Activated CD4-positive, alpha-beta T cell treated with anti-CD3 and anti-CD28 coated beads for 1 hour (primary cell): ENCODE measurements at places on chromosomes 3 and 15.

GRCh38 chr3:62805580-62806277, 69.5 kb downstream of the CADPS start:
- DNase-seq: no peak

GRCh38 chr15:35657679-35658311, 111.8 kb upstream of the DPH6 start:
- no peak for DNase-seq

DNA sequence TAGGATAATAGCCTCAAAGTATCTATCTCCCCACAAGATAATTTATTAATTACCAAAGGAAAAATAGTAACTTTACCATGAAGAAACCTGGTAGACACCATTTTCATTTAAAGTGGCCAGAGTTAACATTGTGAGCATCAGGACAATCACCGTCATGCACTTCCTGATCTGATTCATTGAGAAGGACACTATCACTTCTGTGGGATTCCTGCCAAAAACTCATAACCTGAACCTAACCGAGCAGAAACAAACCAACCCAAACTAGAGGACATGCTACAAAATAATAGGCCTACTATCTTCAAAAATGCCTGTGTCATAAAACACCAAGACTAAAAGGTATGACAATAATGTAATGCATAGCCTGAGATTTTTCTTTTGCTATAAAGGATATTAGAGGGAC, 39.0 kb downstream of the FSIP1 start:
- no peak for DNase-seq

DNA sequence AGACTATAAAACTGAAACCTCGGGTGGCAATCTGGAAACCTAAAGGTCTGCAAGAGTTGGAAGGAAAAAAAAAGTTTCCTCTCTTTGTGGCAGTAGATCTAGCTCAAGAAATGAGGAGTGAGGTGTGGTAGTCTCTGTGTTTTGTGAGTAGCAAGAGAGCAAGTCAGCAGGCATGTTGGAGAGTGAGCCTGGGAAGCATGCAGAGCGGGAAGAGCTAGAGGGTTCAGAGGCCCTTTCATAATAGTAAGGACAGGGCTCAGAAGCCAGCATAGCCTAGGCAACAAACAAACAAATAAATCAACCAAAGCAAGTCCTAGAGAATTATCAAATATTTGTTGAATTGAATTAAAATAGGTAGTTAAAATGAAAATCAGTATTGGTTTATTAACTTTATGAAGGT, 189.7 kb upstream of the CBLB start:
- DNase-seq: no peak

- DNase-seq: no peak
Measured at GRCh38 chr15:58396181-58396580, 35.6 kb upstream of the LIPC start.

- DNase-seq: no peak
Measured at GRCh38 chr3:124775877-124776276, 45.6 kb downstream of the UMPS start.

- DNase-seq: no peak
Measured at GRCh38 chr3:59818033-59818918, 768.5 kb upstream of the CFAP20DC start.

DNA sequence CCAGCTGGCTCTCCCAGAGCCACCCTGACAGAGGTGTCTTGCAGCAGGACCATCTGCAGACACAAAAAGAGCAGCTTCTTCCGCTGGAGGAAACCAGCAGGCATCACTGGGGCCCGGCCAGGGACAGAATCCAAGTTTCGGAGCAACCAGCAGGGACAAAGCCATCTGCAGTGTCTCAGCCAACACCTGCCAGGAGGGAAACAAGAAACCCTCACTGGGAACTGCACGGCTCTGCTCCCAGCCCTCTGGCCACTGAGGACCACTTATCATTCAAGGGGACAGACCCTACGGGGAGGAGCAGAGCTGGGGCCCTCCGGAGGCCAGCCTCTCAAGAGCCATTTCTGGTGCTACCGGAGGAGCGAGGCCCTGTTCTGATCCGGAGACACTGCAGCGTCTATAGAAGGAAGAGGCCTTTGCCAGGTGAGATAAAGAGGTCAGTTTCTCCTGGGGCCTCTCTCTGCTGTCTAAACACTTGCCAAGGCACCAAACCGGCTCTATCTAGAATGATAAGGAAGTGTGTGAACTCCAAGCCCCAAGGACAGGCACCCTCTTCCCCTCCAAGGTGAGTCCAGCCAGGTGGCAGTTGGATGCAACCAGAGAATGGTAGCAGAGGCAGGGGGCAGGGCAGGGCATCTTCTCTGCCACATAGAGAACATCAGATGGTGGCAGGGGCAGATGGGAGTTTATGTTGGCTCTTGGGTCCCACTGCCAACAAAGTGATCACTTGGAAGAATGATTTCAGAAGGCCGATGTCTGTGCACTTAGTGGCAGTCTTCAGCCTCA, 89.0 kb downstream of the CHSY1 start:
- DNase-seq: no peak

- no peak for DNase-seq
Measured at GRCh38 chr3:1506090-1506489, 413.3 kb downstream of the CNTN6 start.

DNA sequence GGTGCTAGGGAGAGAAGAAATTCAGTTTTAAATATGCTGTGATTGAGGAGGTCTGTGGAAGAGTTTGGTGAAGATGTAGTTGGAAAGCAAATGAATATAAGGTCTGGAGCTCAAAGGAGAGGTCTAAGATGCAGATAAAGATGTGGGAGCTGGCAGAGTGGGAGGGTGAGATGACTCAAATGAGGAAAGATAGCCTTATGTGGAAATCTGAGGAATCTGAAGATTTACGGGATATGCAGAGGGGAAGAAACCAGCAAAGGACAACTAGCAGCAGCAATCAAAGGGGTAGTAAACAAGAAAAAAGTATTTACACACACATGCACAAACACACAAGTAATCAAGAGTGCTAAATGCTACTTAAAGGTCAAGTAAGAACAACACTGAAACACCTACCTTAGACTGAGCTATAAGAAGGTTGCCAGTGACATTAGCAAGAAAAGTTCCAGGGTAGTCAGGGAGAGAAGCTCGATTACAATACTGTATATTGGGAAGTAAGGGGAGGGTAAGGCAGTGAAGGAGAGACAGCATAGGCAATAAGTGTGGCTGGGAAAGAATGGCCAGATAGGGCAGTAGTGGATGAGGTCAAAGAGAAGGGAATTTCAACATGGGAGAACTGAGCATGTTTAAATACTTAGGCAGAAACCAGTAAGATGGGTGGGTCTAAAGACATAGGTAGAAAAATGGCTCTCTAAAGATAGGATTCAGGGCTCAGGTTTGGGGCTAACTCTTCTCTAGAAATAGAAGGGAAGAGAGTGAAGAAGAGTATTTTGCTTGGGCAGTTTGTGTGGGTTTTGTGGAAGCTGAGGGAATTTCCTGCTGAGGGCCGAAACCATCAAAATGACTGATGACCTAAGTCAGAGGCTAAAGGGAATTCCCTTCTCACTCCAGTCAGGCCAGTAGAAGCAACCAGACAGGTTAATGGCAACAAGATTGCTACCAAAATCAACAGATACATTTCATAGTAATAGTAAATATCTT, 8.9 kb downstream of the CMTM6 start:
- DNase-seq: no peak

GRCh38 chr15:88032787-88033186, 223.8 kb downstream of the NTRK3 start:
- no peak for DNase-seq

GRCh38 chr3:197499427-197499826, 56.3 kb downstream of the BDH1 start:
- DNase-seq: no peak

DNA sequence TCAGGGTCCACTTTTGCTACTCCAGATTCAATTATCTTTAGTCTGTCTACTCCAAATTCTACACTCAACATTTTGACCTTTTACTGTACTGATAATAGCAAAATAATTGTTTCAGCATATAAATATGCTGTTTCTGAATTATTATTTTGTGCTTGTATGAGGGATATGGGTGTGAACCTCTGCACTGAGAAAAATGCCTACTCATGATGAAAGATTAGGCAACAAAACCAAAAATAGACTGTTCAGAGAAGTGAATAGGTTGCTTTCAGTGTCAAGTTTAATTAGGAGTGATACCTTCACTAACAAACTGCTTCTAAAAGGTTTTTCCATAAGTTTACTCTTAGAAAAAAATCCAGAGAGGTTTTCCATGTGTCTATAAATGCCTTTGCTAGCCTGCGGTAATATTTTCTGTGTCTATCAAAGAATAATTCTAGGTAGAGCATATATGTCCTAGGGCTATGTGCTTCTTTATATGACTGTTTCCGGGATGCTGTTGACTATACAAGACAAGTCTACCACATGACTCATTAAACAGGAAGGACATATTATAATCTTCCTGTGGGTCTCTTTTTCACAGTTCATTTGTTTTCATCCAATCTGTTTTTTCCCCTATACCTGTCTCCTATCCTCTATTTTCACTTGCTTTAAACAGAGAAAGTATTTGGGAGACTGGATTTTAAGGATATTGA, 218.5 kb upstream of the TTC14 start:
- DNase-seq: no peak

DNA sequence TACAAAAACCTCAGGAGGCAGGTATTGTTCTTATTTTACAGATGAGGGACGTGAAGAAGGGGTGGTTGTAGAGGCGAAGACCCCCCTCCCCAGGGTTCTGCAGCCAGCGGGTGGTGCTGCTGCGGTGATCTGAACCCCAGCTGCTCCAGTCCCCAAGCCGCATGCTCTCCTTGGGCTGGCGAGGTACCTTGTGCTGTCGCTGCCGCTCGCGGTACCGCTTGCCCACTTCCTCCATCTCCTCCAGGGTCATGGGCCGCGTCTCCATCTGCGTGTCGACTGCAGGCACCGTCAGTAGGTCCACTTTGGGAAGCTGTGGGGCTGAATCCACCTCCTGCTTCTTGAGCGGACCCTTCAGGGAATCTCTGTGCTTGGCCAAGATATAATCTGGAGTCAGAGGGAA, 17.5 kb downstream of the EFCAB12 start:
- DNase-seq: no peak

- DNase-seq: no peak
Measured at GRCh38 chr3:124888482-124889441, 1.6 kb upstream of the ITGB5 start.

DNA sequence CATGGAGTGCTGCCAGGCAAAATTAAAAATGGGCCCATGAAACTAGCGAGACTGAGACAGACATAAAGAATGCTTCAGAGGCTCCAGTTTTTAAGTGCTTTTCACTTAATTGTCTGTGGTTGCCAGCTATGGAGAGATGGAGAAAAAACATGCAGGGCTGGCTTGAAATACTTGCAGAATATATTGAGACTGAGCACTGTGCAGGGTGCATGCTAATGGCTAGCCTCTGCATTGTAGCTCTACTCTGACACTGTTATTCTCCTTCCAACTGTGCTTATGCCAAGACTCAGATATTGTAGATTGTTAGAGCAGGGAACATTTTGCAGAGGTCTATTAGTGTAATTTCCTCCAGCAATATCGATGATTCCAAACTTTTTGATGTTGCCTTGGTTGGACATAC, 735.0 kb downstream of the PDCD6IP start:
- DNase-seq: no peak

GRCh38 chr3:13863965-13864595, 15.8 kb downstream of the WNT7A start:
- DNase-seq: no peak

- no peak for DNase-seq
Measured at GRCh38 chr3:103002425-103003176, 567.8 kb downstream of the ZPLD1 start.

DNA sequence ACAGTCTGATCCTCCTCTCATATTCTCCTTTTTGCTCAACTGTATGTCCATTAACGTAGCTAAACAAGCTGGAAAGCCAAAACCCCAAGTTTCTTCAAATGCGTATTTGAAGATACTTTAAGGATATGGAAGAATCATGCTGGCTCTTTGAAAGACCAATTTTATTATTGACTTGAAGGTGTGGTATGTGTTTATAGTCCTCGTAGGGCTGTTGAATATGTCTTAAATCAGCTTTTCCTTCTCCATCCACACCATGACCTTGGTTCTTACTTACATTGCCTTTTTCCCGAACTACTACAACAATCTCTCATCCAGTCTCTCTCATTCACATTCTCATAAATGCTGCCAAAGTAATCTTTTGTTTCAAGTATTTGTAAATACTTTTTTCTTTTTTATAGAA, 19.7 kb upstream of the THUMPD3 start:
- no peak for DNase-seq

GRCh38 chr3:32117320-32117719, 10.9 kb downstream of the GPD1L start:
- DNase-seq: no peak

- no peak for DNase-seq
Measured at GRCh38 chr15:64006642-64007041, 39.6 kb downstream of the DAPK2 start.
